ENCODE measurements at places on chromosomes 16 and 17.

DNA sequence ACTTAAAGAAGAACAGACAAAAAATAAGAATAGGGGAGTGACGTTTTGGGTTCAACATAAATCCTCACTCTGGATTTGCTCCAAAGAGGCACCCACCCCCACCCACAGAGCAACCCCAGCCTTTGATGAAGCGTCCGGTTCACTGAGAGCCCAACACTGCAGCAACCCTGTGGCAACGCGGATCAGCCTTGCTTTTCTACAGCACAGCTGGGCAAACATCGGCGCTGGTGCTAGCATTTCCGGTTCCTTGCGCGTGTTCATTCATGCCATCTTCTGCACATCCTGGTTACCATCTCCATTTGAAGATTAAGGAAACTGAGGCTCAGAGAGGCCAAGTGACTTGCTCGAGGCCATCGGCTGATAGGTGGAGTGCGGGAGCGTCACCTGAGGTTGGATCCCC, 8.7 kb upstream of the GINS2 start:
- DNase-seq: no peak

GRCh38 chr17:44312396-44313104, 4.1 kb downstream of the RUNDC3A start:
- DNase-seq: no peak

- peak; percentile 70 for DNase-seq
These were observed 5.9 kb upstream of the MAP2K3 start for GRCh38 chr17:21278450-21279197.

DNA sequence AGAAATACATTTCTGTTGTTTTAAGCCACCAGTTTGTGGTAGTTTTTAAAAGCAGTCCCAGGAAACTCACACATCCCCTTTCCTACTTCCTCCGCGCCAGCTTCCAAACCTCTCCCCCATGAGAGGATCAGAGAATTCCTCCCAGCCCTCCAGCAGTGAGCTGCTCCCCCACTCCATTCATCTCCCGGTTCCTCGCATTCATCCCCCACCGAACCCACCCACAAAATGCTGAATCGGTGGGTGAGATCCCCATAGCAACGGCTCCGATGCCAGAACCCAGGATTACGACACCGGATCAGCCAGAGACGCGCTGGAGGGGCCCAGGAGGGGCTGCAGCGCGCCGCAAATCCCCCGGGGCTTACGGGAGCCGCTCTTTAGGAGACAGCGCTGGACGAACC, 251.4 kb upstream of the RPL38 start:
- DNase-seq: no peak

GRCh38 chr16:47834485-47835024, 321.2 kb downstream of the ABCC12 start:
- no peak for DNase-seq

DNA sequence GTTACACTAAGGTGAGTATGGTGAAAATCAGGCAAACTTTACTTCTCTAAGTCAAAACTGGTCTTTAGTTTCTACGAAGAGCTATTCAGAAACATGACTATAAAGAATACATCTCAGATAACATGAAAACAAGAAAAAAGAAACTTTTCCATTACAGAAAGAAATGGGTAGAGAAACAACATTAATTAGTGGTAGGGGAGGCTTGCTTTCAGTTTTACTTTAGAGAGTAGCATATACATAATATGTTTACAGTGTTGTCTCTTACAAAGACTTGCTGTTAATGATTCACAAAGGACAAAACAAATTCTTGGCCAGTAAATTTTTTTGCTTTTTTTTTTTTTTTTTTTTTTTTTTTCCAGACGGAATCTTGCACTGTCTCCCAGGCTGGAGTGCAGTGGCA, 34.2 kb downstream of the CRLF3 start:
- DNase-seq: no peak

GRCh38 chr17:16919663-16920627, 52.0 kb downstream of the TNFRSF13B start:
- DNase-seq: no peak

DNA sequence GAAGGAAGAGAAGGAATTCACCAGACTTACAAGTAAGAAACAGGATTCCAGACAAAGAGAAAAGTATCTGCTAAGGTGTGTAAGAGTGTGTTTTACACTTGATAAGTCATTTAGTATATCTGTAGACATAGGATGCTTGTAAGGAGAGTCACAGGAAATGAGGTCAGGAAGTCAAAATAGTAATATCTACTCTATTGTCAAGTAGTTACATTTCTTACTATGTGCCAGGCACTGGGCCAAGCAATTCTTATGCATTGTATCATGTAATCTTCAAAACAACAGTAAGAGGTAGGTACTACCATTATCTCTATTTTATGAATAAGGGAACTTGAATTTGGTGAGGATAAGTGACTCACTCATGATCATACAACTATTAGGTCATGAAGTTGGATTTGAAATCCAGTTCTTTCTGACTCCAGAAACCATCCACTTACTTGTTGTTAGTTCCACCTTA, 129.1 kb downstream of the SNX11 start:
- DNase-seq: peak; percentile 91

DNA sequence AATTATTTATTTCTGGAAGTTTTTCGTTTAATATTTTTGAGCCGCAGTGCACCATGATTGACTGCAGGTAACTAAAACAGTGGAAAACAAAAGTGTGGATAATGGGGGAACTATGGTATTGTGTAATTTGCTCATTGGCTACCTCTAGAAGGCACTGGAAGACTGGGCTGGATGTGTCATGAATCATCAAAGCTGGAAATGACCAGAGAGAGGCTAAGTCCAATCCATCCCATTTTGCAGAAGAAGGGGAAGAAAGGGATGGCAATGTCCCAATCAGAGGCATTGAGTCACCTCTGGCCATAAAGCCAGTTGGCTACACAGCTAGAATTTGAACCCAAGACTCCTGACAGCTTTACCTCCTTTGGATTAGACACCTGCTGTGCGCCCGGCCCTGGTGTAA, 29.3 kb downstream of the GLP2R start:
- no peak for DNase-seq

GRCh38 chr17:624341-624860, 90.2 kb downstream of the VPS53 start:
- peak; percentile 41 for DNase-seq

- peak; percentile 86 for DNase-seq
These were observed 70.4 kb upstream of the SMURF2 start for GRCh38 chr17:64732336-64733006.
